ENCODE measurements at places on chromosomes 16 and 17.

DNA sequence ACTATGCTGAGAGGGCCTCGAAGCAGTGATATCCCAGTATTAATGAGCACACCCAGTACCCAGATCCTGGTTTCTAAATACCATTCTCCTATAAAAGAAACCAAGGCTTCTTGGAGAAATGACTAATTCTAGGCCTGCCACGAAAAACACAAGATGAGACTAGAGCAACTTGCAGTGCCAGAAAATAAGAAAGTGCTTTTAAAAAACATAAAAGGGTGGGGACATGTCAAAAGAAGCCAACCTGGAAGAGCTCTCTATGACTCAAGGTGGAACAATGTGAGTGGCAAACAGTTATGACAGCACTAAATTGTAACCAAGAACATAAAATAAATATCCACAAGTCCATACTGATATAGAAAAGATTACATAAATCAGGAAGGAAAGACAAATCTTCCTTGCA lies 153.2 kb upstream of the KCNJ18 start:
- no peak for DNase-seq

DNA sequence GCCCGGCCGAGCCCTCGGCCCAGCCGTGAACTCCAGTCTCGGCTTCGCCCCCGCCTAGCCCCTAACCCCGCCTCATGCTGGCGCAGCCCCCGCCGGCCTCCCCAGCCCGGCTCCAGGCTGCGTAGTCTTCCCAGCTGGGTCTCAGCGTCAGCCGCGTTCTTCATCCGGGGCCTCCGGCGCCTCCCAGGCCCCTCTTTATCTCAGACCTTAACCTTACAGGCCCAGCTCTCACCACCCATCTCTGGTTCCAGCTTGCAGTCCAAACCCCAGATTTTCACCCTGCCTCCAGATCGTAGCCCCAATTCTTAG lies at the start of gene PROCA1:
Gene PROCA1 (minus strand): TSS at position 166 of the 309 bp plus-strand sequence. CDS start 228 bp downstream, outside the sequence.
- DNase-seq, result no peak

DNA sequence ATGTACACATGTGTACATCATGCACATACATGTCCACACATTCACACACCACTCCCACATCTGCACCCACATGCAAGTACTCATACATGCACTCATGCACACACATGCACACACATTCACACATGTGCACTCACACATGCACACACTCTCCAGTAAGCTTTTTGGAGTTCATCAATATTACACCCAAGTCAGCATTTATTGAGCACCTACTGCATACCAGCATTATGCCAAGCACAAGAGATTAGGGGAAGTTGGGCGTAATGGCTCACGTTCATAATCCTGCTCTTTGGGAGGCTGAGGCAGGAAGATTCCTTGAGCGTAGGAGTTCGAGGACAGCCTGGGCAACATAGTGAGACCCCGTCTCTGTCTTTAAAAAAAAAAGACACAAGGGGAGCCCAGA lies 87.6 kb upstream of the HSBP1 start:
- DNase-seq, result no peak

DNA sequence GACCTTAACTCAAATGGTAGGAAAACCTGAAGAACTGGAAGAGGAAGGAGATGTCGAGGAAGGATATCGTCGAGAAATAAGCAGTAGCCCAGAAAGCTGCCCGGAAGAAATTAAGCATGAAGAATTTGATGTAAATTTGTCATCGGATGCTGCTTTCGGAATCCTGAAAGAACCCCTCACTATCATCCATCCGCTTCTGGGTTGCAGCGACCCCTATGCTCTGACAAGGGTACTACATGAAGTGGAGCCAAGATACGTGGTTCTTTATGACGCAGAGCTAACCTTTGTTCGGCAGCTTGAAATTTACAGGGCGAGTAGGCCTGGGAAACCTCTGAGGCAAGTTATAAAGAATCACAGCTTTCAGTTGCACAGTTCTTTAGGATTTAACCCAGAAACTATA lies 15.5 kb downstream of the ERCC4 start:
- DNase-seq, result no peak

Measured in suppressor macrophage (primary cell).